RWPE1 (cell line): ENCODE measurements at places on chromosomes 5 and 9.

GRCh38 chr9:29958469-29958868, 2385.2 kb upstream of the C9orf72 start:
- DNase-seq, result no peak

- peak; percentile 50 for DNase-seq
Measured at GRCh38 chr5:169416583-169417196, 115.8 kb upstream of the SLIT3 start.

- no peak for DNase-seq
Measured at GRCh38 chr5:96111080-96111756, 149.6 kb upstream of the ELL2 start.

- no peak for DNase-seq
Measured at GRCh38 chr9:134306636-134307600, 19.3 kb upstream of the RXRA start.

DNA sequence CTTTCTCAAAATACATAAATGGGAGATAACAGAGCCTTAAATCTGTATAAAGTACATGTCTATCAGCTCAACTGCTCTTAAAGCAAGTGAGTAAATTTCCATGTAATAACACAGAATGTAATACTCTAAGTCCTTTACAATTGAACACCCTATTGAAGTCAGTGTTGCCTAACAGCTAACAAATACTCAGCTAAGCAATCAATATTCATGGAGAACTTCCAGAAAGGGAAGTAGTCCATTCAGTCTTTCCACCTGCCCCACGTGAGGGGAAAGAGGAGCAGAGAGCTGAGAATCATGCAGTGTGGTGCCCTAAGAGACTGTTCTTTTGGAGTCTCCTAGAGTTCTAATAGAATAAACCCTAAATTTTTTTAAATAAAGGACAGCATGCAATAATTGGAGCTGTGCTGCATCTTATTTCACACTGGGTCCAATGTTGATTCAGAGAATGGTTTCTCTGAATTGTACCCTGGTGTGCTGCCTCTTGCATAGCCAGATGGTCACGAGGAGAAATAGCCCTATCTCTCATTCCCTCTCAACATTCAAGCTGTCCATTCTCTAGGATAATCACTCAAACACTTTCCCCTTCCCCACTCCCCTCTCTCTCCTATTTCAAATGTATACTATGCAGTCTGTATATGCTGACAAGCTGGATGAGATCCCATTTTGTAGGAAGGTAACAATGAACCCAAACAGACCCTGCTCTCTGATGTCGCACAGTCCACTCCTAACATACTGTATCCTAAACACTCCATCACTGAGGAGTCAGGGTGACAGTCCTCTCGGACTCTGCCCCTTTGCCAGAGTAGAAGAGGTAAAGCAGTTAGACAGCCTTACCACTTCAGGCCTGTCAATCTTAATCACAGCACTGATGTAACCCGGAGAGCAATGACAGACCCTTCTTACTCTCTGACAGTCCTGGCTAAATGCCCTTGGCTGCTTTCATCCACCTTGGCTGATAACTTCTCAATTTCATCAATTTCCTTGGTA, 134.8 kb downstream of the EPB41L4A start:
- no peak for DNase-seq

GRCh38 chr9:5834214-5834613, 1.3 kb upstream of the ERMP1 start:
- no peak for DNase-seq

GRCh38 chr9:35915681-35916294, 6.5 kb downstream of the SPAAR start:
- no peak for DNase-seq

- DNase-seq, result no peak
Measured at GRCh38 chr5:123217173-123217572, 128.1 kb downstream of the PRDM6 start.

- DNase-seq, result no peak
Measured at GRCh38 chr9:89480825-89481537, 16.9 kb downstream of the SEMA4D start.

GRCh38 chr9:135818718-135819475, 88.4 kb downstream of the CAMSAP1 start:
- no peak for DNase-seq

GRCh38 chr9:100579665-100580064, 1.8 kb downstream of the CAVIN4 start:
- DNase-seq, result no peak

GRCh38 chr5:31048282-31049270, 144.9 kb upstream of the CDH6 start:
- DNase-seq, result no peak

DNA sequence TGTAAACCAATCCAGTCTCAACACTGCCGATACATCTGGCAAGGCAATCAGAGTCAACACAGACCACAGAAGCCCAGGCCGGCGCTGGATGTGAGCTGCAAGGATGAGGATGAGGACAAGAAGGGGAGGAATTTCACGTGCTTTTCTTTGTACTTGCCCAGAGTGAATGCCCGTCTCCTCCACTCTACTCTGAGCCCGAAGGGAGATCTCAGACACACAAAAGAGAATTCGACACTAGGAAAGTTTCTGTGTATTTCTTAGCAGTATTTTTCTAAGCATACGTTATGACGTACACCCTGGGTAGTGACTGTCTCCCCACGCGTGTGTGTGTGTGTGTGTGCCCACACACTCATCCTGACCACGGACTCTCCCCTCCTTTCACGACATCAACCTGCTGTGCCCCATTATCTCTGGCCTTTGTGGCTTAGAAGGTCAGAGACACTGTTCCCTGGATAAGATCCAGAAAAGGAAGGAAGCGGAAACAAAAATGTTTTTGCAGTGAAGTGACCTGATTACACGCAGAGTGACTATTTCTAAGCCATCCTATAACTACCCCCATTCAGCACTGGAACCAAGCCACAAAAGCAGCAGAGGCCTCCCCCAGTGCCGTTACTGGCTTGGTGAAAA, 227.3 kb upstream of the DAPK1 start:
- no peak for DNase-seq

DNA sequence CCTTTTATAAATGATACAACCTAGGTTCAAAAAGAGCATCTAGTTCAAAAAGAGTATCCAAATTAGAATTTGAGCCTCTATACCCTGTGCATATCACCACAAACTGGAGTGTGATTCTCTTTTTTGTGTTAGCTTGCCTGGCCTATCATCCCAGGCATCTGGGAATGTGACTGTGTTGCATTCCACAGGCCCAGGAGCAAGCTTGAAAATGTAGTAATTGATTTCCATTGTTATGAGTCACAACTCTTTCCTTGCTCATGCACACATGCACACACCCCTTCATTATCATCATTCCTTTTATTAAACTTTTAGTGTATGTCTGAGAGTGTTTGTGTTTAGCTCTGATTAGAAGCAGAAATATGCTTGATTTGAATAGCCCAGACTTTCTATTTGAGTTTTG, 75.2 kb downstream of the FCHO2 start:
- DNase-seq, result peak; percentile 83

- no peak for DNase-seq
Measured at GRCh38 chr5:159319832-159320231, 10.5 kb downstream of the IL12B start.

- no peak for DNase-seq
Measured at GRCh38 chr5:137752905-137753690, 1.1 kb downstream of the HNRNPA0 start.

- no peak for DNase-seq
Measured at GRCh38 chr5:2522372-2522771, 229.1 kb downstream of the IRX2 start.

DNA sequence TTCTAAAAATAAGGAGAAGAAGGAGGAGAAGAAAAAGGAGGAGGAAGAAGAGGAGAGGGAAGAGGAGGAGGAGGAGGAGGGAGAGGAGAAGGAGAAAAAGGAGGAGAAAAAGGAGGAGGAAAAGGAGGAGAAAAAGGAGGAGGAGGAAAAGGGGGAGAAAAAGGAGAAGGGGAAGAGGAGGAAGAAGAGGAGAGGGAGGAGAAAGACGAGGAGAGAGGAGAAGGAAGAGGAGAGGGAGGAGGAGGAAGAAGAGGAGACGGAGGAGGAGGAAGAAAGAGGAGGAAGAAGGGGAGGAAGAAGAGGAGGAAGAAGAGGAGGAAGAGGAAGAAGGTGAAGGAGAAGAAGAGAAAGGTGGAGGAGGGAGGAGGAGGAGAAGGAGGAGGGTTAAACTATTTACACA, 210.2 kb upstream of the TRPM3 start:
- DNase-seq, result no peak

GRCh38 chr5:80411589-80412219, 3.8 kb downstream of the ZFYVE16 start:
- no peak for DNase-seq

GRCh38 chr5:130077007-130077406, 172.7 kb downstream of the CHSY3 start:
- DNase-seq, result no peak

DNA sequence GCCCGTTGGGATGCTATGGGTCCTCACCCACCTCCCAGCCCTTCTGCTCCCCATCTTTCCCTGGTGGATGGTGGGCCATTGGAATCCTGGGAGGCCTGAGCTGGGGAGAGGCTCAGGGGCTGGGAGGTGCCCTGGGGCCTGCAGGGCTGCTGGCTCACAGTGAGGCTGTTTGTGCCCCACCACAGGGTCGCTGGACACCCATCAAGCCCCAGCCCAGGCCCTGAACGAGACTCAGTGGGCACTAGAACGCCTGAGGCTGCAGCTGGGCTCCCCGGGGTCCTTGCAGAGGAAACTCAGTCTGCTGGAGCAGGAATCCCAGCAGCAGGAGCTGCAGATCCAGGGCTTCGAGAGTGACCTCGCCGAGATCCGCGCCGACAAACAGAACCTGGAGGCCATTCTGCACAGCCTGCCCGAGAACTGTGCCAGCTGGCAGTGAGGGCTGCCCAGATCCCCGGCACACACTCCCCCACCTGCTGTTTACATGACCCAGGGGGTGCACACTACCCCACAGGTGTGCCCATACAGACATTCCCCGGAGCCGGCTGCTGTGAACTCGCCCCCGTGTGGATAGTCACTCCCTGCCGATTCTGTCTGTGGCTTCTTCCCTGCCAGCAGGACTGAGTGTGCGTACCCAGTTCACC, 4.9 kb upstream of the AIF1L start:
- DNase-seq, result no peak

DNA sequence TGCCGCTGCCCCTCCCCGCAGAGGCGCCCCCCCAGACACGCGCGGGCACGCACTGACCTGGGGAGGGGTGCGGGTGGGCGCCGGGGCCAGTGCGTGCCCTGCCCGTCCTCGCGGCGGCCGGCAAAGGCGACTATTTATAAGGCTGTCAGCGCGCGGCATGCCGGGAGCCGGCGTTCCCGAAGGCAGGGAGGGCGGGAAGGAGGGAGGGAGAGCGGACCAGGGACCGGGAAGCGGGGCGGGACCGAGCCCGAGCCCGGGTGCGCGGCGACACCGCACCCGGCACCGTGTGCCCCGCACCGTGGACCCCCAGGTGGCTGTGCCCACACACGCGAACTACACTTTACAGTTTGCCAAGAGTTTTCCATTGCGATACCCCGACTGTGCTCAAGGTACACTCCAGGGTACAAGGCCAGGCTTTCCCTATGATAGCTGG, at the start of gene AK1:
TSS of gene AK1 (minus strand) at position 110 of the 433 bp plus-strand sequence. CDS start 3,058 bp downstream, outside the sequence.
- DNase-seq, result peak; percentile 81

DNA sequence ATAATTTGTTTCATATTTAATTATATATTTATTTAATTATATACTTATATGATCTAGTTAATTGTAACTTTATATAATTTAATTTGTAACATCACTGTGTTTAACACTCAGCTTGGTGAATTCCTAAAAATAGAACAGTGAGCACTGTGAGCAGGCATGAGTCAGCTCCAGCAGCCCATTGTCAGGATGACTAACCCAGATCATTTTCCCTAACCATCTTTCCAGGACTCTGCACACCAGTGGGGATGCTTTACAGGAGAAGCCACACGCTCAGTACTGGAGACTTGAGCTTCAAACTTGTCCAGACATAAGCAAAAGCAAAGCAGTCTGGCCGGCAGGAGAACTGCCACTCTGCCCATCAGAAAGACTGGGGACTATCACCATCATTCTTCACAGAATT, 446.2 kb upstream of the TRPC7 start:
- peak; percentile 77 for DNase-seq

GRCh38 chr9:114015607-114016006, 62.5 kb downstream of the AMBP start:
- DNase-seq, result no peak

GRCh38 chr5:151140686-151141459, 16.7 kb downstream of the ANXA6 start:
- no peak for DNase-seq

DNA sequence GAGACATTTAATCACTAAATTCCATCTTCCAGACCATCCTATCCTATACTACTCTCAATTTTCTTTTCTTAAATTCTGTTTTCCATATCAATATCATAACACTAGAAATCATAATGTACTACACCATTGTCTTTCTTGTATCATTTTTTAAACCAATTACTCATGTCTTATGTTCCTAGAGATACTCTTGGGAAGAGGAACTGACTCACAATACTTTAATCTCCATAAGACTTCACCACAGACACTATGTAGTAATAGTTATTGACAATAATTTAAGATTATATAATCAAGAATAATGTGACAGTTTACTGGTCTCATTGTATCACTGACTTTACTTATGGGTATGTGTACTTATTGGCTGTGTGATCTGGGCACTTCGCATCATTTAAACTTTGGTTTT, 43.8 kb downstream of the PCDHGC5 start:
- DNase-seq, result no peak

- DNase-seq, result no peak
Measured at GRCh38 chr9:14522627-14523379, 170.4 kb downstream of the ZDHHC21 start.

DNA sequence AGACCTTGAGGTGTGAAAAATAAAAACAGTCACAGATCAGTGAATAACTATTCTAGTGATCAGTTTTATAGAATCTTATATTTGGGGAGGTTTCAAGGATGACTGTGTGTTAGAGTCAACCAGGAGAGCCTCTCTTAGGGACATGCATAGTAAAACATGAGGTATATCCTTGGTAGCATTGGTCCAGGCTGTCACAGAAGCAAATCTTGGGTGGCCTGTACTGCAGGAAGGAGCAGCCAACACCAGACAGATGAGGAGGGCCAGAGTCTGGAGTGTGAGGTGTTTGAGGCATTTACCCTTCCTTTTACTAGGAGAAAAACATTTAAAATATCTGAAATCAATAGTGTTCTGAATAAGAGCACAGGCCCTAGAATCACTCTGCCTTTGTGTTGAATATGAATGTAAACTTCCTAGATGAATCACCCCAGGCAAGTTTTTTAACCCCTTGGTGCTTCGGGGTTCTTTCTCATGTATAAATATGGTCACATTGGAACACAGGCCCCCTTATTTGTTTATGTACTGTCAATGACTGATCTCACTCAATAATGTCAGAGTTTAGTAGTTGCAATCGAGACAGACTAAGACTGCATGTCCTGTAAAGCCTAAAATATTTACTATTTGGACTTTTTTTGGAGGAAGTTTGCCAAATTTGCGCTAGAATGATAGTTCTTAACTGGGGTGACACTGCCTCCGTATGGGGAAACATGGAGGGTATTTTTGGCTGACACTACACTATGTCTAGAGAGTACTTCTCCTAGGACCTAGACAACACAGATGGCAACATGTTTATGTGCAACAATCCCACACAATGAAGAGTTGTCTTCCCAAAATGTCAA, 416.5 kb upstream of the POU5F2 start:
- no peak for DNase-seq
